Activated T-helper 1 cell treated with anti-CD3 and anti-CD28 coated beads, Interleukin-12 subunit alpha, Interleukin-12 subunit beta, Interleukin-2, Interleukin-4 antibody, amounts not matched to agents 30 ng/mL and 10 ng/mL and 1 ng/mL, durations not matched to agents 14 hours and 24 hours and 36 hours (primary cell): ENCODE measurements at places on chromosomes 7 and 10. TPM values are rescaled to one million over a fixed set of nuclear protein-coding genes. Genes with fewer than 3 reads are reported as not detected.

The CELF2 gene
- total RNA-seq: 110 and 111 TPM in 2 replicates

The SPDYE11 gene
- total RNA-seq: not detected in 2 replicates

The LRMDA gene
- total RNA-seq: not detected in 2 replicates

The LAMB1 gene
- not detected in 2 replicates for total RNA-seq

The NPY4R gene
- total RNA-seq: not detected in 2 replicates

DNA sequence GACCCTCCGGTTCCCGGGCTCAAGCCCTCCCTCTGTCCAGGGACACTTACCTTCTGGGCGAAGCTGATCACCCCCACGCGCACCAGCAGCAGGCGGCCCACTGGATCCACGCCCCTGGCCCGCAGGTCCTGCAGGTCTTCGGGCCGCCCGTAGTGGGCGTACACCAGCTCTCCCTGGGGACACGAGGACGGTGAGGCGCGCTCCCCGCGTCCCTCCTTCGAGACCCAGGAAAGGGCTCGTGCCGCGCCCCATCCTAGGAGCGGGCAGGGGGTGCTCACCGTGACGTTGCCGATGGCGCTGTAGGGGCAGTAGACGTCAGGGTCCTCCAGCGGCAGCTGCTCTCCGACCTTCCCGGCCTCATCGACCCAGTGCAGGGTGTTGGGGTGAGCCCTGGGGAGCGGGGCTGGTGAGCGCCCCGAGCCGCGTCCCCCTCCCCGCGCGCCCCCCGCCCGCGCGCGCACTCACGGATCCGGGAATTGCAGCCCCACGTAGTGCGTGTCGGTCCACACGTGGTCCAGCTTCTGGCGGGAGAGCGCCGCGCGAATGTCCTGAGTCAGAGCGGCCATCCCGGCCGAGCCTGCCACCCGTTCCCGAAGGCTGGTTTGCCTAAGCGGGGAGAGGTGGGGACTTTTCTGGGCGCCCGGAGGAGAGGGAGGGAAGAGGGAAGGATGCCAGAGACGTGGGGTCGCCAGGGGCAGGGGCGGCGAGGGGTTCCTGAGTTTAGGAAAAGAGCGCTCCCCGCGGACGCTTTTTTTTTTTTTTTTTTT is 8.2 kb downstream of the TFR2 start:
- H3K4me1 ChIP-seq: peaks cover 21% of the 10 kb centered on the region
- H3K27me3 ChIP-seq: no peaks in the 10 kb centered on the region
- H3K27ac ChIP-seq: peak overlapping the region; percentile 92
- peaks cover 5% of the 10 kb centered on the region for H3K36me3 ChIP-seq
- H3K4me3 ChIP-seq: peak overlapping the region; percentile 92
- DNase-seq: peak; percentile 57

GRCh38 chr7:83629117-83629880 is 19.6 kb downstream of the SEMA3E start:
- H3K27ac ChIP-seq: no peak overlapping the region
- DNase-seq: no peak
- no peaks in the 10 kb centered on the region for H3K4me1 ChIP-seq
- no peaks in the 10 kb centered on the region for H3K27me3 ChIP-seq
- H3K36me3 ChIP-seq: no peaks in the 10 kb centered on the region

GRCh38 chr7:158602905-158603772 is 15.5 kb upstream of the PTPRN2 start:
- H3K27me3 ChIP-seq: no peaks in the 10 kb centered on the region
- no peak for DNase-seq
- H3K4me3 ChIP-seq: no peak overlapping the region
- H3K36me3 ChIP-seq: peaks cover 3% of the 10 kb centered on the region
- no peak overlapping the region for H3K27ac ChIP-seq
- H3K4me1 ChIP-seq: no peaks in the 10 kb centered on the region

DNA sequence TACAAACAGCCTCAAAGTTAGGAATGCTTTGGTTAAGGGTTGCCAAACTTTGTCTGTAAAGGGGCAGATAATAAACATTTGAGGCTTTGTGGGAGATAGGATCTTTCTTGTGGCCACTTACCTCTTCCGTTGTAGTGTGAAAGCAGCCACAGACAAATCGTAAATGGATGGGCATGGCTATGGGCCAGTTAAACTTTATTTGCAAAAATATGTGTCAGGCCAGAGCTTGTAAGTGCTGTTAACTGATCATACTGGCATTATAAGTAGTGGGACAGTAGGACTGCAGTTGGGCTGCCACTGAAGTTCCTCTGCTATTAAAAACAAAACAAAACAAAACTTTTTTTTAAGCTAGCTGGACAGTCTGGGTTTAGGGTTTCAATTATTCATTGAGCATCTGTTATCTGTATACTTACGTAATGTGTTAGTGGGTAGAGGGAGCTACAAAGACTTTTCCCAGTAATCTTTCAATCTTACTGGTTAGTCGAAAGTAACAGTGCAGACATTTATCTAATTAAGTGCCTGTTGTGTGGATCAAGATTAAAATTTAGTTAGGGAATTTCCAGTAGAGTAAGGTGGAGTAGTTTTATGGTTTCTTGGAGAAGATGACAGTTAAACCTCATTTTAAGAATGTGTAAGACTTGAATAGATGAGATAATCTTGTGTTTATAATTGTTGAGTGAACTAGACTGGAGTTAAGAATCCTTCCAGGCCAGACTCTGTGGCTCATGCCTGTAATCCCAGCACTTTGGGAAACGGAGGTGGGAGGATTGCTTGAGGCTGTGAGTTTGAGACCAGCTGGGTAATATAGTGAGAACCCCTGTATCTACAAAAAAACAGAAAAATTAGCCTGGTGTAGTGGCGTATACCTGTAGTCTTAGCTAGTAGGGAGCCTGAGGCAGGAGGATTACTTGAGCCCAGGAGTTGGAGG is 100.1 kb downstream of the BTRC start:
- peaks cover 17% of the 10 kb centered on the region for H3K27me3 ChIP-seq
- no peaks in the 10 kb centered on the region for H3K36me3 ChIP-seq
- DNase-seq: no peak
- peaks cover 19% of the 10 kb centered on the region for H3K4me1 ChIP-seq

DNA sequence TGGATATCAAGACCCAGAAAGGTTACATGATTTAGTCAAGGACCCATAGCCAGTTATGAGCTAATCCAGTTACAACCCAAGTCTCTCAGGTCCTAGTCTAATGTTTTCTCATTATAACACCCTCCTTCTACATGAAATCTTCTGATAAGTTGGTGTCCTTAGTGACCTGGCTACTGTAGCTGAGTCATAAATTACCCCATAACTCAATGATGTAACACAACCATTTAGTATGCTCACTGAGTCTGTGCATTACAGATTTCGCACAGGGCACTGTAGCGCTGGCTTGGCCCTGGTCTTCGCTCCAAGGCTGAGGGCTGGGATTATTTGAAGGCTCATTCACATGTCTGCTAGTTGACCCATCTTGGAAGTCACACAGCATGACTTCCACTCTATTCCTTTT is 36.0 kb upstream of the GLCCI1 start:
- peaks cover 11% of the 10 kb centered on the region for H3K4me1 ChIP-seq
- H3K36me3 ChIP-seq: no peaks in the 10 kb centered on the region
- no peak for DNase-seq
- H3K4me3 ChIP-seq: no peak overlapping the region

GRCh38 chr10:6167456-6167855 is 35.3 kb upstream of the PFKFB3 start:
- peaks cover 27% of the 10 kb centered on the region for H3K36me3 ChIP-seq
- no peak overlapping the region for H3K4me3 ChIP-seq
- DNase-seq: no peak
- H3K27ac ChIP-seq: peak overlapping the region; percentile 55

GRCh38 chr10:64062793-64063192 is 541.6 kb downstream of the REEP3 start:
- H3K27ac ChIP-seq: no peak overlapping the region
- no peak for DNase-seq
- no peaks in the 10 kb centered on the region for H3K36me3 ChIP-seq
- H3K27me3 ChIP-seq: no peaks in the 10 kb centered on the region

DNA sequence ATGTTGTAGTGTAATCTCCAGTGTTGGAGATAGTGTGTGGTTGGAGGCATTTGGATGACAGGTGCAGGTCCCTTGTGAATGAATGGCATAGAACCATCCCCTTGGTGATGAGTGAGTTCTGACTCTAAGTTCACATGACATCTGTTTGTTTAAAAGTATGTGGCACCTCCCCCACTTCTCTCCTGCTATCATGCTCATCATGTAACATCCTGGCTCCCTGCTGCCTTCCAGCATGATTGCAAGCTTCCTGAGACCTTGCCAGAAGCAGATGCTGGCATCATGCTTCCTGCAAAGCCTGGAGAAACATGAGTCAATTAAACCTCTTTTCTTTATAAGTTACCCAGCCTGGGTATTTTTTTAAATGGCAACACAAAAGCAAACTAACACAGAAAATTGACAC is 499.0 kb upstream of the SEMA3D start:
- DNase-seq: no peak
- H3K36me3 ChIP-seq: no peaks in the 10 kb centered on the region
- no peak overlapping the region for H3K4me3 ChIP-seq
- no peaks in the 10 kb centered on the region for H3K4me1 ChIP-seq

- H3K4me1 ChIP-seq: no peaks in the 10 kb centered on the region
- no peak overlapping the region for H3K27ac ChIP-seq
- H3K4me3 ChIP-seq: no peak overlapping the region
- H3K27me3 ChIP-seq: no peaks in the 10 kb centered on the region
- no peak for DNase-seq
- peaks cover 24% of the 10 kb centered on the region for H3K36me3 ChIP-seq
Measured at GRCh38 chr10:87054373-87055295, 34.5 kb downstream of the FAM25A start.

GRCh38 chr10:96718304-96718990 is 1.9 kb downstream of the PIK3AP1 start:
- no peak overlapping the region for H3K27ac ChIP-seq
- no peak for DNase-seq

DNA sequence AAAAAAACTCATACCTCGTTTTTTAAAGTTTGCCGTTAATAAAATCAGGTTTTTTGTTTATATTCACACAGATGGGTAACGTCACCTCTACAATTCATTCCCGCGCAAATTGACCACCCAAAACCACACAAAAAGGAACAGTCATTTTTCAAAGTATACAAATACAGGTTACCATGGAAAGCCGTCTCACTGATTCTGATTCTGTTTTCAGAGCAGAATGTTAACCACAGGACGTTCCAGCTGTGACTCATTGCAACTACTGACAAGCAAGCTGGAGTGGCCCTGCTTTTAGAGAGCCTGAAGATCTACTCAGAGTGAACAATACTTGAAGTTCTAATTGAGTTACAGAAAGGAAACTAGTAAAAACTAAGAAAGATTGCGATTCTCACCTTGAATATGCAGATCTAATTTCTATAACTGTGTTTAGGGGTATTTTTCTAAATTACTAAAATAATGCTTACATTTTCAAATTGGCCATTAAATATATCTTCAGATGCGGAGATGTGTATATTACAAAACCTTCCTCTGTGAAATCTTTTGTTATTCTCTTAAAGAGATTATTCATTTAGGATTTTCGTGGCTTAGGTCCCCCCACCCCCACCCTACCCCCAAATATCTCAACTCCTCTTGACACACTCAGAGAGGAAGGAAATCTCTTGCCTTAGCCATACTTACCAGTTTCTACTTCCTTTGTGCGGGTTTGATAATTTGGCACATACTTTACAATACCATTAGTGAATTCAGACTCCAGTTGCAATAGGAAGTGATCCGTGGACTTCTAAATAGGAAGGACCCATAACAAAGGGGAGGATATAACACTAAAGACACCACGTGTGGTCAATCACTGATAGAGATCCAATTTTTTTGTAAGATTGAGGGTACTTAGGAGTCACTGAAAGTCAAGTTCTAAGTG is 106.0 kb downstream of the CUBN start:
- peaks cover 4% of the 10 kb centered on the region for H3K27me3 ChIP-seq
- peak overlapping the region; percentile 61 for H3K4me3 ChIP-seq
- no peaks in the 10 kb centered on the region for H3K36me3 ChIP-seq
- peak overlapping the region; percentile 99 for H3K27ac ChIP-seq
- peaks cover 61% of the 10 kb centered on the region for H3K4me1 ChIP-seq

- H3K4me3 ChIP-seq: no peak overlapping the region
- no peak for DNase-seq
- H3K36me3 ChIP-seq: no peaks in the 10 kb centered on the region
- no peaks in the 10 kb centered on the region for H3K27me3 ChIP-seq
Measured at GRCh38 chr10:37226524-37226923, 101.1 kb downstream of the ANKRD30A start.

DNA sequence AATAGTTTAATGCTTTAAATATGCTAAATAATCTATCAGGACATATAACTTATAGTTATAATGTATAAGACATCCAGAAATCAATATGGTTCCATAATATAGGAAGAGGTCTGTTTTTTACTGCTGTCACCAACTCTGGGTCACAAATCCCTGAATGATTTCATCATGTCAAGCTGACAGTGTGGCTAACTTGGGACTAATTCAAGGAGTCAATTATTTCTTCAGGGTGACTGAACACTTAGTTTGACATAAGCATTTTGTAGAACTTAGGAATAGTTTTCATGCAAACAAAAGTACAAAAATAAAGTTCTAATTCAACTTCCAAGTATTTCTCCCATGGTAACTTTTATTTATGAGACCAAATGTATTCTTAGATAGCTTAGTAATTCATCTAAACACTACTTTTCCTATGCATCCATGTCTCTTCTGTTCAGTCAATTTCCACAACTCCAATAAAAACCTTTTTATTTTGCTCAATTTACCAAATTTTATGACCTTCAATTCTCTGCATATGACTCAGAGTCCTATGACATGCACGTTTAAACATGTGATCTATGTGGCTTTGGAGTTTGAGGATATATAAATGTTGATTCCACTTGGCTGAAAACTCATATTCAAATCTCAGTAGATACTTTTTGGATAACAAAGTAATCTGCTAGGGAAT is 40.3 kb upstream of the GNAT3 start:
- H3K27me3 ChIP-seq: no peaks in the 10 kb centered on the region
- no peak overlapping the region for H3K4me3 ChIP-seq
- no peak for DNase-seq
- H3K27ac ChIP-seq: no peak overlapping the region
- no peaks in the 10 kb centered on the region for H3K4me1 ChIP-seq
- H3K36me3 ChIP-seq: no peaks in the 10 kb centered on the region

GRCh38 chr10:21552638-21553037 is 18.6 kb downstream of the MLLT10 start:
- no peaks in the 10 kb centered on the region for H3K27me3 ChIP-seq
- no peak overlapping the region for H3K4me3 ChIP-seq
- DNase-seq: no peak

- H3K27me3 ChIP-seq: peaks cover 20% of the 10 kb centered on the region
- no peak overlapping the region for H3K27ac ChIP-seq
- no peaks in the 10 kb centered on the region for H3K36me3 ChIP-seq
- H3K4me3 ChIP-seq: no peak overlapping the region
Measured at GRCh38 chr10:3009341-3009740, 58.0 kb upstream of the PFKP start.
